ENCODE measurements at places on chromosomes 11 and 22. TPM values are rescaled to one million over a fixed set of nuclear protein-coding genes. Genes with fewer than 3 reads are reported as not detected.

GRCh38 chr11:108853151-108853550, 188.3 kb downstream of the DDX10 start:
- DNase-seq = no peak

DNA sequence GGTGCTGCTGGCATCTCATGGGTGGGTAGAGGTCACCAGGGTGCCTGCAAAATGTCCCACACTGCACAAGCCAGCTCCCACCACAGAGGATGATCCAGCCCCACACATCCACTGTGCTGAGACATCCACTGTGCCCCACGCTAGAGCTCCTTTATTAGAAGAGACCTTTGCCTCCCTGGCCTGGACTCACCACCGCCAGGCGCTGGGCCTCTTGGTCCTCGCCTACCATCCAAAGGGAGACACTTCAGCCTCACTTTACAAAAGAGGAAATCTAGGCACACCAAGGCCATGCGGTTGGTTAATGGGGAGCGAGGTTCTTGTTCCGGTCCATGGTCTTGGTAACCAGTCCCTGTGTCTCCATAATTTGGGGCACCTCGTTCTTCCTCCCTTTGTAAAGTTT, 3.4 kb upstream of the ANO1 start:
- DNase-seq = no peak

DNA sequence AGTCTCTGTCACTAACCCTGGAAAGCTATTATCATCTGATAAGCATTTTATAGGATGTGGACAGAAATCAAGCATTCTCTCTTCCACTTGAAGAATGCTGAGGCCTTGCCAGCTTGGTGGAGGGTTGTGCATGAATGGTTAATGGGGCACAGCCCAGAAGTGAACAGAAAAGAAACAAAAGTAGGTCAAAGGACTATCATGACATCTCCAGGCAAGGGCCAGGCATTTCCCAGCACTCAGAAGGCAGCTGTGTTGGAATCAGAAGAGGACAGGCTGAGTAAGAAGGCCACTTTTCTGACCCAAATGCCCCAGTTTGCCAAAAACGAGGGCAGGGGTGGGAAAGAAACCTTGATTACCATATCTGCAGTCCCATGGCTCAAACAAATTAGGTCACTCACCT, 12.4 kb downstream of the TENM4 start:
- DNase-seq = no peak

TRIM6 gene
- 7.3 TPM for polyA plus RNA-seq

OR52E8 gene
- polyA plus RNA-seq = not detected
